ENCODE measurements at places on chromosomes 16 and 17. TPM values are rescaled to one million over a fixed set of nuclear protein-coding genes. Genes with fewer than 3 reads are reported as not detected.

Gene ITGB4
- total RNA-seq: 196 TPM

Gene FBXL16
- total RNA-seq: not detected

DNA sequence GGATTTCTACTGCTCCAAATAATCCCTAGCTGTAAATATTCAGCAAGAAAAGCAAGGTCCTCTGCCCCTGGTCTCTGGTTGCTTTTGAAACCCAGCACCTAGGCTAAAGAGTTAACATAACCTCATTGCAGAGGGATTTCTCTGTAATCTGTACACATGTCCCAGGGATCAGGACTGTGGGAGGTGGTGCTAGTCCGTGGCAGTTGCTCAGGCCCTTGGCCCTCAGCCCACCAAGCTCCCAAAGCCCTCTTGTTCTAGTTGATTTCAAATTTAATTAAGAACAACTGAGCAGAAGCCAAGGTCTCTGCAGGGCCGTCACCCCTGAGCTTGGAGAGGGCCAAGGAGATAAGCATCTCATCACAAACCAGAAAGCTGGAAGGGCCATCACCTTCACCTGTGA, 181.1 kb downstream of the SOX9 start:
- H3K27ac ChIP-seq: no peak overlapping the region
- no peak for DNase-seq
- no peaks in the 10 kb centered on the region for H3K36me3 ChIP-seq
- no peaks in the 10 kb centered on the region for H3K4me1 ChIP-seq

- peaks cover 8% of the 10 kb centered on the region for H3K4me1 ChIP-seq
- no peaks in the 10 kb centered on the region for H3K27me3 ChIP-seq
- H3K36me3 ChIP-seq: no peaks in the 10 kb centered on the region
- no peak overlapping the region for H3K27ac ChIP-seq
Observed at GRCh38 chr16:25093208-25094061, 18.1 kb upstream of the LCMT1 start.

DNA sequence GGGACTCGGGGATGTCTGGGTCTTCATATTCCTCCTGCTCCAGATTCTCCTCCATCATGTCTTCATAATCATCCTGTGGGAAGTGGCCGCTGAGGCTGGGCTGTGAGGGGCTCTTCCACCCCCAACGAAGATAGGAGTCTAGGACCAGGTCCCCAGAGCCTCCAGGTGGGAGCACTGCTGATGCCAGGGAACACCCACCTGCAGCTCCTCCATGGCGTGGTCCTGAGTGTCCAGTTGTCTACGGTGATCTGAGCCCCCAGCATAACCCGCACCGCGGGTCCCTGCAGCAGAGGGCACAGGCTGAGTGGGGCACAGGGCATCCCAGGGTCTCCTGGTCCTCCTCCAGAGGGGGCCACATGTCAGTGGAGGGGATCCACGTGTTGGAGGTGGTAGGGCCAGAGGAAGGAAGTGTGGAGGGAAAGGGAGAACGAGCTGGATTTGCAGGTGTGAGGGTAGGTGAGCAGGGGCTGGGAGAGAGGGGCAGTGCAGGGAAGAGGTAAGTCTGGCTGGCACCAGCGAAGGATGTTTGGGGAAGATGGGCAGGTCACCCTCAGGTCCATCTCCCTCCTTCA, 5.2 kb downstream of the SLC4A1 start:
- no peak overlapping the region for H3K4me3 ChIP-seq
- H3K27ac ChIP-seq: no peak overlapping the region
- no peaks in the 10 kb centered on the region for H3K36me3 ChIP-seq
- DNase-seq: no peak
- no peaks in the 10 kb centered on the region for H3K4me1 ChIP-seq

- peak; percentile 92 for DNase-seq
Observed at GRCh38 chr17:74431568-74432423, at the start of gene GPRC5C. GPRC5C (plus strand) TSS chr17:74432088; CDS start chr17:74439777, 7,689 bp downstream.

DNA sequence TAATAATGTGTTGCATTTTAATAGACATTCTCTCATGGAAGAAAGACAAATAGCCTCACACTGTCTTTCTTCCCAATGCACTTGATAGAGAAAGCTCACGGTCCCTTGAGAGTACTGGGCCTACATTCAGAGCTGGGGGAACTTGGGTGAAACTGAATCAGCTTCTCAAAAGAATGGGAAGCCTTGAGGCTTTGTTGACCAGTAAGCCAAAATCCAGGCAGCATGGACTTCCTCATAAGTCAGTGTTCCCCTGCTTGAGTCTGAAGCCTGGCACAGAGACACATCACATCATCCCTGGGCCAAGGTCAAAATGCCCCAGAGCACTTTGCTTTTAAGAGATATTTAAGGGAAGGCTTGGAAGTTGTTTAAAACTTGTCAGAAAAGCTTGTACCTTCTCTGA, 302.2 kb upstream of the SALL1 start:
- no peak for DNase-seq
- H3K27me3 ChIP-seq: no peaks in the 10 kb centered on the region
- no peak overlapping the region for H3K27ac ChIP-seq
- no peak overlapping the region for H3K4me3 ChIP-seq
- no peaks in the 10 kb centered on the region for H3K36me3 ChIP-seq

DNA sequence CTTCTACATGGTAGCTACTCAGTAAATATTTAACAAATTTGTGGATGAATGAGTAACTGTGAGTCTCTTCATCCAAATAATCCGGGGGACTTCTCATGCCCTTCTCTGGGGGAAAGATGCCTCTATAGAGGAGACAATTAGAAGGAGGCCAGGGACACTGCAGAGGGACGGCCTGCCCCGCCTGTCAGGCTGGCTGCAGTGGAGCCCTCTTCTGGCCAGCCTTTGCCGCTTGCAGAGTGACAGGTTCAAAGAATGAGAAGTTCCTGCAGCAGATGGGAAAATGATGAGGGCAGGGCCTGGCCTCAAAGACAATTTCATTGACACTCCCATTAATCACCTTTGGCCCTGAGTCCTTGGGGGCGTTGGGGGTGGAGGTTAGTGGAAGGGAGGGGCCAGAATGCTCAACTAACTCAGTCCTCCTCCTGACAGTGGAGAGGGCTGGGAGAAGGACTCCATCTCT, 339.0 kb downstream of the MAF start:
- H3K27me3 ChIP-seq: no peaks in the 10 kb centered on the region
- H3K27ac ChIP-seq: no peak overlapping the region
- peak; percentile 52 for DNase-seq
- no peaks in the 10 kb centered on the region for H3K4me1 ChIP-seq
- no peaks in the 10 kb centered on the region for H3K36me3 ChIP-seq

Measured in transverse colon (tissue), 4 donors.